ENCODE measurements at places on chromosomes 3 and 15.

- DNase-seq, result no peak
Observed at GRCh38 chr3:53671192-53671960, 174.8 kb downstream of the CHDH start.

DNA sequence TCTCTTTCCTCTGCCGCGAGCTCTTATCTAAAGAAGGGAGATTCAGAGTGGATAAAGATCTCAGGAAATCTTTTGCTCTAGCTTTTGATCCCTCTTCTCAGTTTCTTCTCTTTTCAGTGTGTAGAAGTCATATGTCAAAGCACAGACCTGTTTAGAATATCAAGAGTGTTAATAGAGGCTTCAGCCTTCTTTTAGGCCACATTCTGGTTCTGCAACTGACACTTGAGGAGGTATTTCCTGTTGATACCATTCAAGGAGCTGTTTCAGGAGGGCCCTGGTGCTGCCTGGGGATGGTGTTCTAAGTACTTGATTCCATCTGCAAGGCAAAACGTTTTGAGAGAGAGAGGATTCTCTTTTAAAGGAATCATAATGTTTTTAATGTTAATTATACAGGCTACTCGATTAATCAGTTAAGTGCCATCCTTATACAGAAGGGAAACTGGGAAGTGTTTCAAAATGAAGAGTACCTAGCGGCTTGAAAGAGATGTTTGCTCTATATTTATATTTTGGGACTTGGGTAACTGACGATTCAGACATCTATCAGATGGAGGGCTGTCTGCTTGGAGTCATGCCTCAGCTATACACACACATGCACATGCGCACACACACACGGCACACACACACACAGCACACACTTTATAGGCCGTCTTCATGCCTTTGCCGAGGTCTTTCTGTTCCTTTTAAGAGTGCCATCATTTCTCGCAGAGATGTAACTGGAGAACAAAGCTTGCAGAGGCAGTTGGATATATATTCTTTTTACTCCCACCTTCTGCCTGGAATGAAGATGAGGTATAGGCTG lies 313.9 kb downstream of the PTPRG start:
- DNase-seq, result no peak

DNA sequence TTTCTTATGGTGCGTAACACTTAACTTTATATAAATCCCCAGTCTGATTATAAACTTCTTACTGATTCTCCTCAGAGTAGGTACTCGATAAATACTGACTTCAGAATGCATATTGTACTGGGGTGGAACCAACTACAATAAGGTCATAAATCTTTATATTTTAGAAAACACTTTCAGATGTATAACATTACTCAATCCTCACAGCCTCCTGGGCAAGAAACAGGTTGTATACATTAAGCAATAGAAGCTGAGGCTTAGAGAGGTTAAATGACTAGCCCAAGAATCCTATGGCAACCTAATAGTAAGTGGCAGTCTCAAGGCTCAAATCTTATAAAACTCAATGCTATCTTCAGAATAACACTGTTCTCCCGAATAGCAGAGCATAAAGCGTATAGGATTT lies 9.1 kb downstream of the VPS13C start:
- DNase-seq, result no peak

DNA sequence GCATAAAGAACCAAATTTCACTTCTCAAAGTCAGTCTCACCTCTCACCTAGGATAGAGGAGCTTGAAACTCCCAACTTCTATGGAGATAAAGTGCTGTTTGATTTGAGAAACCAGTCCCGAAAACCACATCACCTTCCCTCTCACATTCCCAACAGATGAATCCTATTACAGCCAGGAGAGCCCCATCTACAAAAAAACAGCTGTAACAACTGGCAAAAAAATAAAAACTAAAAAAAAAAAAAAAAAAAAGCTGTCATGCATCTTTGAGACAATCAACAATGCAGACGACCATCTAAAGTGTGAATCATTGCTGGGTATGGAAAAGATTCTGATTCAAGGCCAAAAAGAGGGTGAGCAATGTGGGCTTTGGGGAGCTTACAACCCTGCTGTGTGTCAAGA lies 23.8 kb downstream of the HOMER2 start:
- DNase-seq, result no peak

- no peak for DNase-seq
Observed at GRCh38 chr3:79869461-79870312, 101.9 kb upstream of the ROBO1 start.

GRCh38 chr3:126472277-126473006 lies 3.2 kb downstream of the ZXDC start:
- no peak for DNase-seq

DNA sequence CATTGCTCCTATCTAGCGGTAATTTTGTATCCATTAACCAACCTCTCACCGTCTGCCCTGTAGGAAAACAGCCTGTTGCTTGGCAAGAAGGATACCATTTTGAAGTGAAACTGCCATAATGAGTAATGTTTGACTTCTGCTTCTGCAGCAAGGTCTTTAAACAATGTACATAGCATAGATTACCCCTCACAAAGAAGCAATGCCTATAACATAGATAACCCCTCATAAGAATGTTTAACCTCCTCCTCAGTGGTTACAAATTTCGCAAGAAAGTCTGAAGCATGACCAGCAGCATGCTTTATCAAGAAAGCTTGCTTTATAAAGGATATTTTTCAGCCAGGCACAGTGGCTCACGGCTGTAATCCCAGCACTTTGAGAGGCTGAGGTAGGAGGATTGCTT lies 61.2 kb upstream of the MFGE8 start:
- DNase-seq, result no peak

DNA sequence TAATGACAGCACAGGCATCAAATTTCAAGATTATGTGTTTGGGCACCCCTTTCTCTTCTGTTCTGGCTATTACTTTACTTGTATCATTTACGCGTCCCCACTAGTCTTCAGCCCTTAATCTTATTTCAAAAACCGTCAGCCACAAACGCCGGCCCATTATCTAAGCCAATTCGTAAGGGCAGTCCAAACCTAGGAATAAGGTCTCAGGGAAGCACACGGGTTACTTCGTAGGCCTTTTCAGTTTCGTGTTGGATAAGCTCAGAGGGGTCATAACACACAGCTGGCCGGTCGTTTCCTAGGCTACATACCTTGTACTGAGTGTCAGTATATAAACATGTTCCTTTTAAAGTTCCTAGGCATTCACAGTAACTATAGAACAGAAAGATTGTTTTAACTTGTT lies 5.1 kb upstream of the DNAAF4 start:
- no peak for DNase-seq

GRCh38 chr3:72320955-72321303 lies 527.3 kb downstream of the SHQ1 start:
- no peak for DNase-seq

DNA sequence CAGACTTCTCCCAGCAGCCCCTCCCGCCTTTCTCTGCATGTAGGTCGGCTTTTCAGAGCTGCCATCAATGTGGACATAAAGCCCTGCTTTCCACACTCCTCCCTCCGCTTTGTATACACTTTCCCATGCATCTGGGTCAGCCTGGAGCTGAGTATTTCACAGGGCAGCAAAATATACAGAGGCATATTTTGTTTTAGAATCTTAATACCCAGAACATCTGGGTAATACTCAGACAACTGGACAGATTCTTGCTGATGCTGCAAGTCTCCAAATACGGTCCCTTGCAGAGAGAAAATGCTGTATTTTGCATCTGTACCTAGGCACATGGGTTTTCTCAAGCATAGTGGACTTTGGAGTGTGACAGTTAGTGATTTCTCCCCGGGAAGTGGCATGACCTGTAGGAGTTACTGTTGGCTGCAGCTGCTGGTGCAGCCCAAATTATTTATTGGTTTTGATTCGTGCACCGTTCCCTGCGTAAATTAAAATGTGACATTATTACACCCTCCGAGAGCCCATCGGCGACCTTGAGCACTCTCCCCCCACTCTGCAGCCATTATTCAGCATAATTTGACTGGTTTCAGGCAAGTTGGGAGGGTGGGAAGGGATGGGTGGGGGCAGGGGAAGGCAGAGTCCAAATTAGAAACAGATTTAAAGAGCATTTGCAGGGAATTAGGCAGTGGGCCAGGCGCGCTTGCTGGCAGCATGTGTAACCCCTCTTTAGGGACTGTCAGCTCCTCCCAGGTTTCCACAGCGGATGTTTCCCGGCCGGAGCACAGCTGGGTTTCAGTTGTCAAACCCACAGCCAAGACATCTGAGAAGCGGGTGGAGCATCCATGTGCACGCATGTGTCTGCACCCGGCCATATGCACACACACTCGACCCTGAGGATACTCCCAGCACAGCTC lies 100.8 kb downstream of the CPN2 start:
- DNase-seq, result no peak

- DNase-seq, result no peak
Observed at GRCh38 chr15:78750566-78750965, 60.7 kb downstream of the ADAMTS7 start.

DNA sequence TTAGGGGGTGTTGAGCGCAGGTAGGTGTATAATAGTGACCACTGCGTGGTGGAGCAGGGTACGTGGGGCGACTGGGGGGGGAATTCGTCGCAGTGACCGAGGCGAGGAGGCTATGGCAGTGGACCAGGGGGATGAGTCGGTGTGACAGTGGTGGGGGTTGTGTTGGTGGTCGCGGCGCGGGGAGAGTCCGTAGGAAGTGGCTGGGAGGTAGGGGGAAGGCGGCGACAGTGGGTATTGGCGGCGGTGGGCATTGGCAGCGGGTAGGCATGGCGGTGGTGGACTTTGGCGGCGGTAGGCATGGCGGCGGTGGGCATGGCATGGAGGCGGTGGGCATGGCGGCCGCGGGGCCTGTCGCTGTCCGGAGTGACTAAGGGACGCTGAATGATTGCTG lies 739 bp downstream of the SNRPN start:
- peak; percentile 6 for DNase-seq

- no peak for DNase-seq
Observed at GRCh38 chr15:74318376-74319137, 48.9 kb downstream of the CYP11A1 start.

GRCh38 chr15:98927996-98928395 lies 79.6 kb downstream of the PGPEP1L start:
- no peak for DNase-seq

GRCh38 chr15:83850501-83851245 lies 196.8 kb downstream of the ADAMTSL3 start:
- DNase-seq, result no peak

DNA sequence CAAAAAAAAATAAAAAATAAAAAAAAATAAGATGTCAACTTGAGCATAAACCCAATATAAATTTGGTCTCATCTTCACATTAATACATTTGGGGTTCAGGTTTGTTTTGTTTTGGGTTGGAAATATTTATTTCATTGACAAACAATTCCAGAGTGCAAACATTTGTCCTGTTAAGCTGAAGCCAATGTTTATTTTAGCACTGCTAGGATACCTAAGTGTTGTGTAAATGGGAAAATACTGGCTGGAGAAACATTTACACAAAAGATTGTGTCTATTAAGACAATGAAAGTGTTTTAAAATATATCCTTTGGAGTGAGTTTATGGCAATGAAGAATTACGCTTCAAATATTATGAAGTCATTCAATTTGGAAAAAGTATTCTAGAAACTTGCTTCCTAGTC lies 91.1 kb downstream of the MEIS2 start:
- no peak for DNase-seq

DNA sequence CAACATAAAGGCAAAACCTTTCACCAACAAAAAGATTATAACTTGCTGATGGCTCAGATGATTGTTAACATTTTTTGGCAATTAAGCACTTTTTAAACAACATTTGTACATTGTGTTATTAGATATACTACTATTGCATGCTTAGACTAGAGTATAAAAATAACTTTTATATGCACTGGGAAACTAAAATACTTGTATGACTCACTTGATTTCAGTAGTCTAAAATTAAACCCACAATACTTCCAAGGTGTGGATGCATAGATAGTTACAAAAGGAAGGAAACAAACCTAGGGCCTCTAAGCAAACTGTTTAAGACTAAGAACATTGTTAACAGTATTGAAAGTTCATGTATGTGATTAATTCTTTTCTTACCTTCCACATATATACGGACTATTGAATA lies 1521.5 kb downstream of the OTOL1 start:
- no peak for DNase-seq

GRCh38 chr3:182911782-182912111 lies 68.6 kb downstream of the DCUN1D1 start:
- peak; percentile 27 for DNase-seq

GRCh38 chr3:69649120-69650065 lies 89.9 kb upstream of the MITF start:
- DNase-seq, result no peak

- no peak for DNase-seq
Observed at GRCh38 chr3:134761213-134761612, 33.8 kb upstream of the EPHB1 start.
